Adrenal gland (tissue), 19 donors: ENCODE measurements at places on chromosomes 12 and 14. TPM values are rescaled to one million over a fixed set of nuclear protein-coding genes. Genes with fewer than 3 reads are reported as not detected.

GRCh38 chr14:38297681-38298080 lies 41.8 kb upstream of the CLEC14A start:
- no peak for DNase-seq

DNA sequence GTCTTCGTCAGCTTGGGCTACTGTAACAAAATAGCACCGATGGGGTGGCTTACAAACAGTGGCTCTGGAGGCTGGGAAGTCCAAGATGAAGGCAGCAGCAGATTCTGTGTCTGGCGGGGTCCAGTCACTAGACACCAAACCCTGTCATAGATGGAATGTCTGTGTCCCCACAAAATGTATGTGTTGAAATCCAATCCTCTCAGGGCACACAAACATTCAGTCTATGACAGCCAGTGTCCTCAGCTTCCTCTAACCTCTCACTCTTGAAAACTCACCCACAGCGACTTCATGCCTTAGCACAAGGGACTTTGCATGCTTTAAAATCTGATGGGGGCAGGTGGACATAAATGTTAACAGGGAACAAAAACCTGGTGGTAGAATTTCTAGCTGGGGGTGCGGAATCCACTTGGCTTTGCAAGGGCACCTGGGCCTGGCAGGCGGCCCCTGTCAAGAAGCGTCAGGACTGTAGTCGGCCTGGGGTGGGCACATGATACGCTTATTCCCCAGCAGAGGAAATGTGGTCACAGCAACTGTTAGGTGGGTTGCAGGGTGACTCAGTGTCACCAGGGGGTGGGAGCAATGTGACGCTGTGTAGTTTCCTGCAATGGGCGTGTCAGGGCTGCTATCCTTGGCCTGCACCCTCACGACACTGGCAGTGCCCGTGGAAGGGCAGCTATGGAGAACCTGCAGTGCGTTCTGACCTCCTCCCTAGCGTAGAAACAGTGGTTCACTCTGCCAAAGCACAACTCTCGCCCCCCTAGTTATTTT lies 17.7 kb downstream of the RIN3 start:
- no peak for DNase-seq

- no peak for DNase-seq
Observed at GRCh38 chr14:81986005-81986404, 452.4 kb upstream of the SEL1L start.

- no peak for DNase-seq
Observed at GRCh38 chr12:61504396-61505080, 755.7 kb upstream of the USP15 start.

DNA sequence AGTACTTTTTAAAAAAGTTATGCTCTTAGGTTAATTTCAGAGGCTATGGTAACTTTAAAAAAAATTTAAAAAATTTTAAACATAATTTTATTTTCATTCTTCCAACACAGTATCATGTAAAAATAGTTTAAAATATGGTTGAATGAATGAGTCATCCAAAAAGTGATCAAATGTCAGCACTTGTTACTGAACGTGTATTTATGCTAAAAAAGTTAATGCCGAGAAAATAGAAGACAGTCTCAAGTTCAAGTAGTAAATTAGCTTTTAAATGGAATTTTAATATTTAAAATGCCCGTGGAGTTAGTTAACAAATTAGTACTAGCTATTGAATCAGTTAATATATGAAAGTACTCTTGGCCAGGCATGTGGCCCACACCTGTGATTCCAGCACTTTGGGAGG lies 4.8 kb downstream of the AEBP2 start:
- no peak for DNase-seq

DNA sequence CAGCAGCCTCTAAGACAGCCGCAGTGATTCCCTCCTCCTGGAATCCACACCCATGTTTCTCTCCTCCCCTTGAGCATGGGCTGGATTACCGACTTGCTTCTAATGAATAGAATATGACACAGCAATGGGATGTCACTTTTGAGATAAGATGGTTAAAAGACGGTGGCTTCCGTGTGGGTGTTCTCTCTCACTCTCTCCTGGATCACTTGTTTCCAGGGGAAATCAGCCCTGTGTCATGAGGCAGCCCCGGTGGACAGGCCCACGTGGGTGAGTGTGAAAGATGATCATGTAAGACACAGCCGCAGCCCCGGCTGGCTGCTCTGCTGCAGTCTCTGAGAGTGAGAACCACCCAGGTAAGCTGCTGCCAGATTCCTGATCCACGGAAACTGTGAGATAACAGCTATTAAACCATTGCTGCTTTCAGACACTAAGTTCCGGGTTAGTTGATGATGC lies 10.7 kb downstream of the MOAP1 start:
- DNase-seq, result peak; percentile 58

DNA sequence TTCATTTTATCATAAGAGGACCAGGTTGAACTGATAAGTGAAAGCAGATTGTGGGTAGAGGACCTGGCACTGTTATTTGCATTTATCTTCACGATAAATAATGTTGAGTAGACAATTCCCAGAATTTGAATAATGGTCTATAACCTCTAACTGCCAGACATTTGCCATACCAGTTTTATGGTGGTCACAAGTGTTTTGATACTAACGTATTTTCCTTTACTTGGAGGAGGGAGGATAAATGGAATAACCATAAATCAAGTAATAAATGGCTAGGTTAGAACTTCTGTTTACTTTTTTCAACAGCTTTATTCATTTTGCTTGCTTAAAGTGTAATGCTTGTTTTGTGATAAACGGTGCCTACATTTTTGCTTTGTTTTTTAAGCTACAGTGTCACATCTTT lies 9.5 kb downstream of the PAX9 start:
- DNase-seq, result no peak

- no peak for DNase-seq
Observed at GRCh38 chr12:45743247-45743646, 13.7 kb downstream of the ARID2 start.

DNA sequence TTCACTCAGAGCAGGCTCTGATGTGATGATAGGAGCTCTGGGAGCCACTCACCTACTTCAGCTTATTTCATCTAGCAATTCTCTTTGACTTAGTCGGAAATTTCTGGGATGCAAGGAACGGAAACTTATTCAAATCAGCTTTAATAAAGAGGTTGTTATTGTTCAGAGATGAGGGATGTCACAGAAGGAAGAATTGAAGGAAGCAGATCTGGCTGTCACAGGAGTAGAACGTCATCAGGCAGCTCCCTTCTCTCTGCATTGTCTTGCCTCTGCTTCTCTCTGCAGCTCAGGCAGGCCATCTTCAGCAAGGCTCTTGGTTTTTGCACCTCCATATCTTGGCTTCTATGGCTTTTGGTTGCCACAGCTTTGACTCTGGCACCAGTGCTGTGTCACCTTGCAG lies 7.6 kb upstream of the TMEM30B start:
- no peak for DNase-seq

DNA sequence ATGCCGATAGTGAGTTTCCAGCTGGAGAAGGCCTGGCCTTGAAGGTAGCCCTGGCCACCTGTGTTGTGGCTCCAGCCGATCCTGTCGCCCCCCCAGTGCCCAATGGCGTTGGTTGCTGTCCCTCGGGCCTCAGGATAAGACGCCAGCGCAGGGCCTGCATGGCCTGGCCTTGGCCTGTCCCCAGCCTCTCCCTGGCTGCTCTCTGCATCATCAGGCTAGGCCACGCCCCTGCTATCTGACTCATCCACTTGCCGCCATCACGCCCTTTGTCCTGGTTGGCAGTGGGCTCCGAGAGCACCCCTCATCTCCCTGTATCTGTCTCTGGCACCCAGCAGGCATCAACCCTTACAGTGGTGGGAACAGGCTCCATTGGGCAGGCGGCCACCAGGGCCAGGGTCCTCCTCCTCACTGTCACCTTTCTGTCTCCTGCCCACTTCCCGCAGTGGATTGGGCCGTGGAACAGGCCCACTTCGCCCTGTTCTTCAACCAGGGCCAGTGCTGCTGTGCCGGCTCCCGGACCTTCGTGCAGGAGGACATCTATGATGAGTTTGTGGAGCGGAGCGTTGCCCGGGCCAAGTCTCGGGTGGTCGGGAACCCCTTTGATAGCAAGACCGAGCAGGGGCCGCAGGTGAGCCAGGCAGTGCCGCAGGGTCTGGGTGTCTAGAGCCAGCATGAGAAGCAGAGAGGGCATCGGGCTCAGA lies 25.6 kb downstream of the ALDH2 start:
- peak; percentile 96 for DNase-seq

KRT78 gene
- not detected for total RNA-seq

CABP1 gene
- 3.9 TPM for total RNA-seq

OR6C2 gene
- total RNA-seq, result not detected

CCDC184 gene
- 10.8 TPM for total RNA-seq

FITM1 gene
- total RNA-seq, result 11.9 TPM

NID2 gene
- 61.3 TPM for total RNA-seq
